CD4-positive, alpha-beta T cell (primary cell): ENCODE measurements at places on chromosomes 13 and 19.

DNA sequence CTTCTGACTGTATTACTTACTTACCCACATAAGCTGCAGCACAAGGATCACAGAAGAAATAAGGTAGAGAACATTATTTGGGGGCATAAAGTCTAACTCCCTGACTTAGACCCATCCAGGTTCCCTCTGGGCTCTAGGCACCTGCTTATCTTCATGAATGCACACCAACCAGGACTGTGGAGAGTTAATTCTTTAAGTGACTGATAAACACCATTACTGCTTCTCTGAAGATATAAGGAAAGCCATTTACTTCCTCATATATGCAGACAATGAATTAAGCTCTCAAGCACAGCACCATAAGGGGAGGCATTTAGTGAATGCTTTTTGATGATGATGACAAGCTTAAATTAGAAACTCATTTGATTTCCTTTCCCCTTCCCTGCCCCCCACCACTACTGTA, 22.5 kb downstream of the OBI1 start:
- DNase-seq: no peak

- DNase-seq: no peak
These were observed 79.7 kb downstream of the LMO7 start for GRCh38 chr13:75715601-75716523.

GRCh38 chr19:11560404-11561051, 1.5 kb upstream of the ELOF1 start:
- peak; percentile 32 for DNase-seq

- peak; percentile 73 for DNase-seq
These were observed 1.8 kb downstream of the DBP start for GRCh38 chr19:48635263-48635965.

DNA sequence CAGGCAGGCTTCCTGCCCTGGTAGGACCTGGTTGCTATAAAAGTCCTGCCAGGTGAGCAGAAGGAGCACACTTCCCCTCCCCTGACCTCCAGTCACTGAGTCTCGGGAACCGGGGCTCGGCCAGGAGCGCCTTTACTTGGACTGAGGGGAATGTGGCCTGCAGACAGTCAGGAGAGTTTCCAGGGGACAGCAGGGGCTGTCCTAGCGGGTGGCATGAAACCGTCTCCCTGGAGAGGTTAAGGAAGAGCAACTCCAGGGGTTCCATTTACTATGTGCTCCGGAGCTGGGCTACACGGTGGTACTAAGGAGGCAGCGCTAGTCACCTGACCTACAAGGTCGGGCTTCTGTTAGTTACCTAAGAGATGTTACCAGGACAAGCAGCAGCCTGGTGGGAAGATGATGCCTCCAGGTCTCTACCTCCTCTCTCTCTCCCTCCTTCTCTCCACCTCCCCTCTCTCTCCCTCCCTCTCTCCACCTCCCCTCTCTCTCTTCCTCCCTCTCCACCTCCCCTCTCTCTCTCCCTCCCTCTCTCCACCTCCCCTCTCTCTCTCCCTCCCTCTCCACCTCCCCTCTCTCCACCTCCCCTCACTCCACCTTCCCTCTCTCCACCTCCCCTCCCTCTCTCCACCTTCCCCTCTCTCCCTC, 4.1 kb upstream of the CNOT3 start:
- peak; percentile 85 for DNase-seq

DNA sequence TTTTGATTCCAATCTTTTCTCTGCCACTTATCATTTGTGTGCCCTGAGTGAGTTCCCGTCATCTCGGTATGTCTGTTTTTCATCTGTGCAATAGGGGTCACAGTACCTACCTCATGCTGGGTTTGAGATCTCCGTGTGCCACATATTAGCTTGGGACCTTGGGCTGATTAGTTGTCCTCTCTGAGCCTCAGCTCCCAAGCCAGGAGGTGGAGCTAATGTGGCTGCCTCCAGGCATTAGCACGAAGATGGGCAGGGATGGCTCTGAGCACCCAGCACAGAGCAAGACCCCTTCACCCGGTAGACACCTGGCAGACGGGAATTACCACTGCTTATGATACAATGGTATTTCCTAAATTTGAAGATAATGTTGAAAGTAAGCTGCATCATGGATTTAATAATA, 35.8 kb upstream of the XPO4 start:
- no peak for DNase-seq

GRCh38 chr19:33681081-33681680, 59.4 kb downstream of the CHST8 start:
- DNase-seq: no peak

GRCh38 chr13:67156723-67157060, 73.4 kb downstream of the PCDH9 start:
- DNase-seq: no peak

DNA sequence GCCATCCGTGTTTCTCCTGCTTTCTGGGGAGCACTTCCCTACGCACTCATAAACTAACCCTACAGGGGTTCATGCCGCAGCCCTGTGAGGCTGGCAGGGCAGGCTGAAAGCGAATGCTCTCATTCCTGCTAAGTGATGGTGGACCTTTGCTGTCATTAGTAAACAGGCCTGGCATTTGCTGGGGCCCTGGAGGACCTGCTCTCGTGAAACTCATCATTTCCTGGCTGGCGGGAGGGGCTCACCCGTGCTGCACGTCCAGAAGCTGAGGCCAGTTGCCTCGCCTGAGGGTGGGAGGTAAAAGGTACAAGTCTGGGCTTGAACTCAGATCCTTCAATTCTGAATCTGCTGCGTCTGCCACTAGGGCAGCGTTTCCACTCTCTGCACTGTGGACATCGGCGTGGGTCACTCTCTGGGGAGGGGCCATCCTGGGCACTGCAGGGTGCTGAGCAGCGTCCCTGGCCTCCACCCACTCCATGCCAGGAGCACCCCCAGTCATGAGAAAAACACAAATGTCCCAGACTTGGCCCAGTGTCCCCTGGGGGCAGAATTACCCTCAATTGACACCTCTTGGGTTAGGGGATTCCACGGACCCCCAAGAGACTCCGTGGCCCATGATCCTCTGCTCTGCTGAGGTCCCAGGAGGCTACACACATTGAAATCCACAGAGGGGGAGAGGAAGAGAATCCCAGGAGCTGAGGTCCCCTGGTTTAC, 7.0 kb downstream of the MOB3A start:
- no peak for DNase-seq

GRCh38 chr13:38753878-38754277, 67.0 kb downstream of the FREM2 start:
- DNase-seq: no peak

- DNase-seq: no peak
These were observed 20.3 kb upstream of the TPTE2 start for GRCh38 chr13:19581675-19582074.

DNA sequence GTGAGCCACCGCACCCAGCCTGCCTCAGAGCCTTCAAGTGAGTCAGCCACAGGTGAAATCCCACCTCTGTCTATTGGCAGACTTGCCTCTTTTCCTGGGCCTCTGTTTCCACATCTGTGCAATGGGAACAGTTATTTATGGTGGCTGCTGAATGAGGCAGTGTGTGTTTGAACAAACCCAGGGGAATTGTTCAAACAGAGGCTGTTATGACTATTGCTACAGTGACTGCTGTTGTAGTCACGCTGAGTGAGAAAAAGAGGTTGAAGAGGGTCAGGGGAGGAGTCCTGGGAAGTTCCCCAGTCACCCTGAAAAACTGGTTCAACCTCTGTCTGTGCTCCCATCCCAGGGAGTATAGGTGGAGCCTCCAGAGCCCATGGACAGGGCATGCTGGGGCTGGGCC, at the start of gene CEACAM19:
CEACAM19 (plus strand) TSS at position 83 of the 400 bp plus-strand sequence. CDS start 450 bp downstream, outside the sequence.
- no peak for DNase-seq

DNA sequence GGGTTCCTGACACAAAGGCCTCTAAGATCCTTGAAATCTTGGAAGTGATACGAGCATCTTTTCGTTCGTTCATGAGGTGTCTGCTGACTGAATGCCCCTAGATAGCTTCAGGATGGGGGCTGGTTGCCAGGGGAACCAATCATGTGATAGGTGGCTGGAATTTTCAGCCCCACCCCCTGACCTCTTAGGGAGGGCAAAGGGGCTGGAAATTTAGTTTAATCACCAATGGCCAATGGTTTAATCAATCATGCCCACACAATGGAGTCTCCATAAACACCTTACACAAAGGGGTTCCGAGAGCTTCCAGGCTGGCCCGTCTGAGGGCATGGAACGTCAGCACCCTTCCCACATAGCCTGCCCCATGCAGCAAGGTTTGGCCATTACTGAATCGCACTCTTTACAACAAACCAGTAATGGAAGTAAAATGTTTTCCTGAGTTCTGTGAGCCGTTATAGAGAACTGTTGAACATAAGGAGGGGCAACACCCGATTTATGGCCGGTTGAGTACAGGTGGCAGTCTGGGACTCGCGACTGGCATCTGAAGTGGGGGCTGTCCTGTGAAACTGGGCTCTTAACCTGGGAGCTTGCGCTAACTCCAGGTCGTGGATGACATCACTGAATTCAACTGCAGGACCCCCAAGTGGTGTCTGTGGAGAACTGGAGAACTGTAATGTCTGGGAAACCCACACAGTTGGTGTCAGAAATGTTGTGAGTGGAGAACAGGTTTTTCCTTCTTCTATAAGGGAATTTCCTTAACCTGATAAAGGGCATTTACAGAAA, 25.6 kb downstream of the MLLT1 start:
- DNase-seq: no peak

DNA sequence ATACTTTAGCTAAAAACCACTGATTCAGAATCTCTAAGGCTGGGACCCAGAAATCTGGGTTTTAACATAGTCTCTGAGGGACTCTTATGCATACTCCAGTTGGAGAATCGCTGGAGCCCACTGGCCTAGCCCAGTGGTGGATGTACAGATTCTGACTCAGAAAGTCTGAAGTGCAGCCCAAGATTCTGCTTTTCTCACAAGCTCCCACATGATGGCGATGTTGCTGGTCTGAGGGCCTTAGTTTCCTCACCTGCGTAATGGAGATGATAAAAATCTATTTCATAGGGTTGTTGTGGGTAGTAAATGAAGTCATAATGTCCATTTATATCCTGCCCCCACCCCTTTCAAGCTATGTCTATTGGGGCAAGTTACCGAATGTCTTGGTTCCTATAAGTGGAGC, 7.7 kb upstream of the CDADC1 start:
- DNase-seq: no peak

DNA sequence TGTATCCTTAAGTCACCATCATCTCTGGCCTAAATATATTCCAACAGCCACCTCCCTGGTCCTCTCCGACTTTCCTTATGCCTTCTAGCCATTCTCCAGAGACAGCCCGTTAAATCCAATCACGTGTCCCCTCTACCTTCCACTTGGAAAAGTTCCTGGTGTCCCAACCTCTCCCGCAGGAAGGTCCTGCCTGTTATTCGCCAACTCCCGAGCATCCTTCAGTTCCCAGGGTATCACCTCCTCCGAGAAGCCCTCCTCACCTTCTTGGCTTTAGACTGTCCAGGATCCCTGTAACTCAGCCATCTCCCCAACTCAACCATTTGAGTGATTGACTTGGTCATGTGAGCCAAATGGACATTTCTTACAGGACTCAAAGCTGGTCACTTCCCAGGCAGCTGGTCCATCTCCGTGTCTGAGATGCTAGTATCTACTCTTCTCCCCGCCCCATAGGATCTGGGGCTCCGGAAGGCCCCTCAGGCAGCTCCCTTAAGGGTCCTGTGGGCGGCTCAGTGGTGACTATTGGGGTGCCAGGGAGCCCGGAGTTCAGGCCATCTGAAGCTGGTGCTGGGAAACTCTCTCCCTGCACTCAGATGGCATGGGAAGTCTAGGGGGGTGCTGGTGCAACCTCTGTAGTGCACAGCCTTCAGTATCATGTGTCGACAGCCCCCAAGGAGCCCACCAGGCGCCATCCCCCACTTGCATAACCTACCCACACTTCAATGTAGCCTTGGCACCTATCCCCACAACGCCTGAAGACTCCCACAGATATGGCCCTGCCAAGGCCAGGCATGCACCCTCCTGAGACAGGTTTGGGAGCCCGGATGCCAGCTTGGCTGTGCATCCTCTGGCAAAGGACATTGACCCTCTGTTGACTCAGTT, 27.9 kb upstream of the NANOS3 start:
- DNase-seq: no peak

DNA sequence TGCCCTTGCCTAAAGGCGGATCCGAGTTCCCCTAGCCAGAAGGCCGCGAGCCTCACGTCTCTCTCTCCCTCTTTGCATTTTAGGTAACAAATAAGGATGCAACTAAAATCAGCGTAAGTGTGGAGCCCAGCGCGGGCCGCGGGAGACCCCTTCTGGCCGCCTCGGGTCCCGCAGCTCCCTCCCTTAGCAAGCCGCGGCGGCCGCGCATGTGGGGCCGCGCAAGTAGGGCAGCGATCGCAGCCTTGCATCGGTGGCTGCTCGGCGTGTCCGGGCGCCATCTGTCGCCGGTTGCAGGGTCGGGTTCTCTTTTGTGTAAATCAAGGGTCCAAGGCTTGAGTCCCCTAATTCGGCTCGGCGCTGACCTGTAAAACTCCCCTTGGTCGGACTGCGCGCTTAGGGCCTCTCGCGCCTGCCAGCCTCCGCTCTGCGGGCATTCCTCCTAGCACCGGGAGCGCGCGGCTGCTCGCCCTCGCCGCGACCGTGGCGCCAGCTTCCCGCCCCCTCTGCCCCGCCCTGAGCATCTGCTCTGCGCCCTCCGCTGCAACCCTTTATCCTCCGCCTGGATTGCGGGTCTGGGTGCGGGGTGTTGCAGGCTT, 2.7 kb downstream of the VSTM2B start:
- peak; percentile 38 for DNase-seq

DNA sequence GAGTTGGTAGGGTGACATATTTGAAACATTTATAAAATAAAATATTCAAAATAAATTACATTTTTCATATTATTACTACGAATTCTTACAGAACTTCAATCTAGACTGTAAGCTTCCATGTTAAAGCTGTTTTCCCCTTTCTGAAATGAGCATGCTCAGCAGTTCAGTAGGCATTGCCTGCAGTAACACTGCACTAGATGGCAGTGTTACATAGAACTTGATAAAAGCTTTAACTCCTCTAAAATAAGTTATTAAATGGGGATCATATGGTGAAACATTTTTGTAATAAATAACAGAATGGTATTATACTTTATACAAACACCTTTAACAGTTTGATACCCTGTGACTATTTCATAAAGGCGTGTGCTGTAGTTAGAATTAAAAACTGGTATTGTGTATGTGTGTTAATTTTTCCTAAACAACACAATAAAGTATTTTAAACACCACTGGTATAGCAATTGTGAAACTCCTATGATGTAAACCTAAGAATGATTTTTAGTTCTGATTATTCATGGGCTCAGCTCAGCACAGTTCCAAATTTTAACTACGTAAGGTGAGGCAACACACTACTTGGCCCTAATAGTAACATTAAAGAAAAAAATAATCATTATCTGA, 11.6 kb upstream of the GPR18 start:
- DNase-seq: no peak

DNA sequence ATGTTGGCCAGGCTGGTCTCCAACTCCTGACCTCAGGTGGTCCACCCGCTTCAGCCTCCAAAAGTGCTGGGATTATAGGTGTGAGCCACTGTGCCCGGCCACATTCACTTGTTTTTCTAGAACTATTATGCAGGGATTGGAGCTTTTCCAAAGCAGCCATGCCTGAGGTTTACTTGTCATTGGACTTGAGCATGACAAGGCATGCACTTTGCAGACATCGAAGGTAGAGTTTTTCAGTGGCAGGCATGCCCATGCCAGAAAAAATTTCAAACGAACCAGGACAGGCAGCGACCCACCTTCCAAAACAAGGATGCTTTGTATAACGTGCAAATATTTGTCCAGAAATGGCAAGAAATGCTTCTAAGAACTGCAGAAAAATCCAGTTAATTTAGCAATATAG, 17.7 kb downstream of the PNMA8A start:
- DNase-seq: no peak
